ENCODE measurements at places on chromosomes 6 and 20. TPM values are rescaled to one million over a fixed set of nuclear protein-coding genes. Genes with fewer than 3 reads are reported as not detected.

Gene TMEM151B
- 0.65 TPM for polyA plus RNA-seq

Gene FAM83C
- polyA plus RNA-seq, result not detected

Gene BFSP1
- polyA plus RNA-seq, result 2.0 TPM

GRCh38 chr6:82511546-82511945 is 147.9 kb downstream of the TPBG start:
- no peak for DNase-seq

DNA sequence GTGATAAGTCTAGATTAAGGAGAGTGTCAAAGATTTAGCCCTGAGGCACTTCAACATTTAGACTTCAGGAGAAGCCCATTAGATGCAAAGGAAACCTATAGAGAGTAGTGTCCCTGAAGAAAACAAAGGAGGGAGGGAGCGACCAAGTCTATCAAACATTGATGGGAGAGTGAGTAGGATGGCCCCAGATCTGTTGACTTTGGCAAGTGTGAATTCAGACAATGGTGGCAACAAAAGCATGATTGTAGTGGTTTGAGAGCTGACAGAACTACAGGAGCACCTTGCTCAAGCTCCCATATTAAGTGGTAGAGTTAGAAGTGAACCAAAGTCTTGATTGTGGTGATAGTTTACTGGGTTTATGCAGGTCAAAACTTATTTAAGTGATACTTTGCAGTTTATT is 979 bp upstream of the ABCF1 start:
- DNase-seq, result no peak

GRCh38 chr6:35209081-35209480 is 4.7 kb upstream of the SCUBE3 start:
- DNase-seq, result no peak

Data from pancreas (tissue), 10 donors.